ENCODE measurements at places on chromosomes 3 and 15.
A peak's percentile ranks its signal among the peaks of the same experiment; 100 is the strongest.

GRCh38 chr3:147210676-147211075, 195.7 kb downstream of the ZIC4 start:
- no peak for DNase-seq

DNA sequence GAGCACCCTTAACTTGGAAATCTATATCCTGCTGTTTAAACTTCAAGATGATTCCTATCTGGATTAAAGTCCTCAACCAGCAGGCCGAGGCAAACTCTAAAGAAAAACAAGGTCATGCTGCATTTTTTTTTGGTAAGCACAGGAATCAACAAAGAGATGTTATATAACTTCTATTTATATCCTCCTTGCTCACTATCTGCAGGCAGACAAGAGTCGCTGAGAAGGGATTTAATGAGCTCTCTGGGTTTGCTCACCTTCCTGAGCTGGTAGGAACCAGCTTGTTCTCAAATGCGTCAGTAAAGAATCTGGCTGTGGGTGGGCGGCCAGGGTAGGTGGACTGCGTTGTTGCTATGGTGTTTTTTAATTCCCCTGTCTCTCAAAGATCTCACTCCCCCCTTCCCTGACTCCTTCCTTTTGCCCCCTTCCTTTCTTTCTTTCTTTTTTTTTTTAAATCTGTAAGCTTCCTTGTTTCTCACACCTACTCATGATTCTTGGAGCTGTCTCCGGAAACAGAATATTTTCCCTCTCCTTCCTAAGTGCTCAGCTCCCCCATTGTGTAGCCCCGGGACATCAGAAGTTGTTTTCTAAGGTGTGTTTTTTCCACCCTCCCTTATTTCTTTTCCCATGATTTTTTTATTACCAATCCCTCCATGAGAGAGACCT, 228.8 kb upstream of the BHLHE40 start:
- no peak for DNase-seq

DNA sequence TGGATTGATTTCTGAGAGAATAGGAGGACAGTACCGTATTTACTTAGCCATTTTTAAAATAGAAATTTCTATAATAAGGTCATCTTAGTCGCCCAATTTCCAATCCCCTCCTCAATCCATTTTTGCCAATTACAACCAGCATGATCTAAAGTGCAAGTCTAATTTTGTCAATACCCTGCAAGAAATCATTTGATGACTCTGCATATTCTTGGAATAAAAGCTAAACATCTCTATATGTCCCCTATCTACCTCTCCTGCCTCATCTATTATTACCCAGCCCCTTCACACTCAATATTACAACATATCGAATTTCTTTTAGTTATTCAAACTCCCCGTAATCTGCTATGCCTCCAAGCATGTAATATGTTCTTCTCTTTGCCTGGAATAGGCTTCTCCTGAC, 41.9 kb upstream of the TEX55 start:
- DNase-seq = no peak

DNA sequence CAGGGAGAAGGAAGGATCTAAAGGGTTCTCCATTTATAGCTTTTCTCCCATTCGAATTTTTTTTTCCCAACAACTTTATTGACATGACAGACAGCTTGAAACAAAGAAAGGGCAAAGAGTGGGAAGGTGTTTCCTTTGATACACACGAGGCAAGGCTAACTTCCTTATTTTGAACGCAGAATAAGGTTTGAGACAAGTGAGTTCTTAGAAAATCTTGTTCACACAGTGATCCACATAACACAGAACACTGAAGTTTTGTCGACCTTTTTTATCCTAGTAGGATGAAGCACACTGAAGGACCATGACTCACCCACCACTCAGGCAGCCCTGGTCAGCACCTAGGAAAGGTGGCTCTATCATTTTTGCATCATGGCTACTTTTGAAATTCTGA, 425.8 kb upstream of the MDFIC2 start:
- DNase-seq = no peak

- no peak for DNase-seq
Observed at GRCh38 chr3:30658328-30659052, 52.1 kb downstream of the TGFBR2 start.

DNA sequence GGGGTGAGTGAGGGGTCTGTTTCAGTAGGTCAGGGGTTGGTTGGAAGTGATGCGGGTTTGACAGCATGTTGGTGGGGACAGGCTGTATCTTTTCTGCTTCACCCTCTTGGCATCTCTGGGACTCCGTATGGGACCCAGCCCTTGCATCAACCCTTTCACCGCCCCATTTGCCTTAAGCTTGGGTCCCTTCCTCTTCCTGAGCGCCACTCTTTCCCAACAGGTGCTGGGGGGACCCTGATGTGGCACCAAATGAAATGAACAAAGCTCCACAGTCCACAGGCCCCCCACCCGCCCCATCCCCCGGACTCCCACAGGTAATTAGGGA, 1.1 kb downstream of the EIF4G1 start:
- no peak for DNase-seq

- DNase-seq = no peak
Observed at GRCh38 chr3:74575857-74576256, 38.6 kb downstream of the CNTN3 start.

- peak; percentile 19 for DNase-seq
Observed at GRCh38 chr3:136250903-136251460, 842 bp downstream of the PCCB start.

DNA sequence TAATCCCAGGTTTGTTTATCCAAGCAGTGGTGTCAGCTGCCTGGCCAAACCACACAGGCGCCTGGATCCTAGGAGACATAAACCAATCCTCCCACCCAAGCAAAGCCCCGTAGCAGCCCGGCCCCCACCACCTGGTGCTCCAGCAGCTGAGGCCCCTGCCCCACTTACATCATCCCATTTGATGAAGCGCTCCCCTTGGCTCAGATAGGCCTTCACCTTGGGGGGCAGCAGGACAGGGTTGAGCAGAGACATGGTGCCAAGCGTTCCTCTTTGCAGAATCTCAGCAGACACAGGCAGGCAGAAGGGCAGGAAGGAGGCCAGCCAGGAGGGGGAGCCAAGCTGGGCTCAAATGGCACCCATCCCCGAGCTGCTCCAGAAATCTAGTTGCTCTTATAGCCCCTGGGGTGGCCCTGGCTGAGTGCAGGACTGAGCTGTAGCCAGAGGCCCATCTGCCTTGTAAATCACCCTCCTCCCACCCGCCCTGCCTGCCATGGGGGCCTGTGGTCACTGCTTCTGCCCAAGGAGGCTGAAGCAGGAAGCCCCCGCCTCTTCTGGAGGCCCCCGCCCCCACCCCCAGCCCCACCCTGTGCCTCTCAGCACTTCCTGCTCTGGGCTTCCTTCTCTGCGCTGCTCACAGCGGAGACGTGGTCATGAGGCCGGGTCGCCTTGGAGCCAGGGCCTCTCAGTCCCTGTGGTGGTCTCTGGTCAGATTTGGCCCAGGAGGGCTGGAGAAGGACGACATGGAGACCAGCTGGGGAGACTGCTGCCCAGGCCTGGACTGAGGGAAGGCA, at the start of gene PLCB2:
Gene PLCB2, minus strand, starts transcription at position 515 of the 791 bp plus-strand sequence. Its CDS starts 263 bp downstream, at position 252.
- no peak for DNase-seq

DNA sequence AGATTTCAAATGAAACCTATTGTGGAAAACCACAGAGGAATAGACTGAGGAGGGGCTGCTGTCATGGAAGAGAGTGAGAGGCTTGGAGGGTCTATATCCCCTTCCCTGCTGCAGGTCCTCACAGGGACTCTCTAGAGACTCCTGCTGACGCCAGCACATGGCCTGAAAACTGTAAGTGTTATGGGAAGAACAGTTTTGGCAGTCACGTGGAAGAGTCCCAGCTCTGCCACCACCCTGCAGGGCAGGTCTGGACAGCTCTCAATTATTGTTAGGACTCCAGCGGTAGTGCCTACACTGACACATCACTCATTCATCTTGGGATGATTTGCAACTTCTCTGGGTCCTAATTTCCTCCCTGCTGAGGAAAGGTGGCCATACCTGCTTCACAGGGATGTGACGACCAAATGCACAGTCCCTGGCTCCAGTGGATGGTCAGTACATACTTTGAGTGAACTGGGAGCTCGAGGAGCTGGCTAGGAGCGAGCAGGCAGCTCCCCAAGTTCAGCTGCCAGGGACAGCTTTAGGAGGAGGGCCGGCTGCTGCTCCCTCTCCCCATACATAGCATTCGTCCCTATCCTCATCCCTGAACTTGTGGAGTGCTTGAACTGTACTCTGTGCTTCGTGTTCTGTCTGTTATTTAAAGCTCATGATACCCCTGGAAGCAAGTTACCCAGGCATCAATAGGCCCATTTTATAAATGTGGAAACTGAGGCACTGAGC, 49.2 kb downstream of the CTXND1 start:
- DNase-seq = no peak

DNA sequence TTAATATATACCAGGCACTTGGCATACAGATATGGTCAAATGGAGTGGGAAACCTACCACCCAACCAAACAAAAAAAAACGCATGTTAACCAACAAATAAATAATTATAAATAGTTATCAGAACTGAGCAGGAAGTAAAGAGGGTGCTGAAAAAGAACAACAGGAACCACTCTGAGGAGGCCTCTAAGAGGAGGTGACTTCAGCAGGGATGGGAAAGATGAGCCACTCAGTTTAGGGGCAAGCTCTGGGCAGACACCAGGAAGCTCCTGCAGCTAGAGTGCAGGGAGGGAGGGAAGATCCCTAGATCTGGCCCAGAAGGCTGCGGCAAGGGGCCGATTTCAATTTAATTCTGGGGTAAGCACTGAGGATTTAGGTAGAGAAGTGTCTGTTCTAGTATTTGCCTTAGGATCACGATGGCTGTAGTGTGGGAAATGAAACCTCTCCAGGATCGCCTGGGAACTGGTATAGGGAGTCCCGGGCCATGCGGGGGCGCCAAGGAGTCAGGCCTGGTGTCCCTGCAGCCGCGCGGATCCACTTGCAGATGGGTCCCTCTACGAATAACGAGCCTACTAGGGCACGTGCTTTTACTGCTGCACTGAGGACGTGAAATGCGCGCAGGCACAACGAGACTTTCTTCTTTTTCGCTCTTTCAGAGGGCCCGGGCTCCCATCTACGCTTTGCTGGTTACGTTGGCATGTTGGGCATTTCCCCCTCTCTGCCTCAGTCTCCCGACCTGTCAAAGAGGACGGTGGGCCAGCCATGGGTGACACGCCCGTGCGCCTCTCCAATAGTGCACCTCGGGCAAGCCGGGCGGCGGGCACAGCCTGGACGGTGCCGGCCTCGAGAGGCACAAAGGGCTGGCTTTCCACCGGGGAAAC, 1.5 kb upstream of the LIMD1 start:
- DNase-seq = peak; percentile 74

- DNase-seq = no peak
Observed at GRCh38 chr3:132880986-132881385, 157.2 kb upstream of the TMEM108 start.

GRCh38 chr15:80328496-80328895, 75.7 kb upstream of the ARNT2 start:
- no peak for DNase-seq

DNA sequence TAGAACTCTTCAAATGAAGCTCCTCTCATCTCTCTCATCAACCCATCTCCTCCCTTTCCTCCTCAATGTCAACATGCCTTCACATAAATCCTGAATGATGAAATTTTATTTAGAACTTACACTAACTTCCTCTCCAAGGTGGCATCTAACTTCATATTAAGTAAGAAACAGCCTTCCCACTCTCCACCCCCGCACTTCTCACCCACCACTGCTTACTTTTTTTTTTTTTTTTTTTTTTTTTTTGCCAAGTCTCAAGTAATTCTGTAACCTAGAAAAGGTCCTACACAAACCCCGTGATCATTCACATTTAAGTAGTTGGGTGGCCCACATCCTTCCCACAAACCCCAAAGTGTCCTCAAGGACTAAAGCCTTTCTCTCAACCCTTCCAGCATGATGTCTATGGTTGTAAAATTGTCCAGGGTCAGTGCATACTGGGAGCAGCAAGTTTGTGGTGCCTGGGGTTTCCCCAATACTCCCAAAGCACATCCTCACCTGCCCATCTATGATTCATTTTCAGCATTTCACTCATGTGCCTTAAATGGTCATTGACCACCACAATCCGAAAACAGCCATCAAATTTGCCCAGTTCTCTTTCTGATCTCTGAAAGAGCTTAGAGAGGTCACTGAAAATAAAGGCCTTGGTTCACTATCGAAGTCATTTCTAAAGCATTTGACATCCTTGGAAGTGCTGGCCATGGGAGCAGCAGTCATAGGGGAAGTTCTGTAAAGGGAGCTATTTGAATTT, 47.2 kb downstream of the CD86 start:
- DNase-seq = no peak

- DNase-seq = no peak
Observed at GRCh38 chr3:117192888-117193287, 483.3 kb downstream of the TUSC7 start.

GRCh38 chr15:38555686-38556334, 8.8 kb downstream of the RASGRP1 start:
- DNase-seq = no peak

- DNase-seq = peak; percentile 8
Observed at GRCh38 chr3:172808969-172809546, 58.5 kb downstream of the ECT2 start.

DNA sequence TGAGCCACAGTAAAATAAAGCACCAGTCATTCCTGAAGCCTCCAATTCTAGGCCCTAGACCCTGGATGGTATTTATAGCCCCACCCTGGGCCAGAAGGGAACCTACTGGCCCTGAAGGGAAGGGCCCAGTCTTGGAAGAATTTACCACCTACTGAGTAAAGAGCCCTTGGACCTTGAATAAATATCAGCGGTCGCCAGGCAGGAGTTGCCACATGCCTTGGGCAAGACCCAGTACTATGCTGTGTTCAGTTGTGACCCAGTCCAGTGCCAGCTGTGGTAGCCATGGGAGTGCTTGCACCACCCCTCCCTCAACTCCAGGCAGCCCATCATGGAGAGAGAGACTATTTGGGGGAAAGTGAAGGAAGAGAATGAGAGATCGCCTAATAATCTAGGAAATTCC, 27.0 kb downstream of the NCBP2 start:
- DNase-seq = no peak

DNA sequence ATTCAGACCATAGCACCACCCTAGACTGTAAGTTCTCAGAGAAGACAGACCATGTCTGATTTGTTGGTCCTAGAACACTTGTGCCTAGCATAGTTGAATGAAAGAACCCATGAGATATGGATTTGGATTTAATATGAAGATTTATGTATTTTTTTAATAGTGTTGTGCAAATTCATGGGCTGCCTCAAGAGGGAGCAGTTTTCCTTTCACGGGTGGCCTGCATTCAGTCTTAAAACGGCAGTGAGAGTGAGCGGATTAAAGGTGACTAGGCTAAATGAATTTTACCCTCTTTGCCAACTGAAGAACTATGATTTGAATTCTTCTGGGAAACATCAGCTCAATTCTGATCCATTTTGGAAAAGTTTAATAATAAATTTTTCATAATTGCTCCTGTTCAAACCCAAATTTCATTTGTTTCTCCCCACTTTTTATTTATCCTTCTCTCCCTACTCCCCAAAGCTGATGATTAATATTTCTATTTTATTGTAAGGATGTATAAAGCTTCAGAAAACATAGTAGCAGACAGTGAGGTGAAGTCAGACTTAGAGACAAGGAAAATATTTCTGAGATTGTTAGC, 67.3 kb downstream of the MORC1 start:
- no peak for DNase-seq

DNA sequence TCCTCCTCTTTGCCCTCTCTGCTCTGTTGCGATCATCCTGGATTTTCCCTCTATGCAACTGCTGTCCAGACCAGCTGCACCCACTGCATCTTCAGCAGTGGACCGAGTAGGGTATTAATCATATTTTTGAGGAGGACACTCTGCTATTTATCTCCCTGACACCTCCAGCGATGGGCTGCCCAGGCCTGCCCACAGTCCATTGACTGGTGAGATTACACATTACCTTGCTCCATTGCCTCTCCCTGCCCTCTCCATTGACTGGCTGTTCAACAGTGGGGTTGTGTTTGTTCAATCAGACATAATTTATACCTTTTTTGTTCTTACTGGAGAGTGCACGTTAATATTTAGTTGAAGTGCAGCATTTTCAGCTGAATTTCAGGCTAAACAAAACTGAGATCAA, 559.3 kb upstream of the ARRDC4 start:
- no peak for DNase-seq

Measured in AG09319 (cell line).